ENCODE measurements at places on chromosomes 6 and 20.

DNA sequence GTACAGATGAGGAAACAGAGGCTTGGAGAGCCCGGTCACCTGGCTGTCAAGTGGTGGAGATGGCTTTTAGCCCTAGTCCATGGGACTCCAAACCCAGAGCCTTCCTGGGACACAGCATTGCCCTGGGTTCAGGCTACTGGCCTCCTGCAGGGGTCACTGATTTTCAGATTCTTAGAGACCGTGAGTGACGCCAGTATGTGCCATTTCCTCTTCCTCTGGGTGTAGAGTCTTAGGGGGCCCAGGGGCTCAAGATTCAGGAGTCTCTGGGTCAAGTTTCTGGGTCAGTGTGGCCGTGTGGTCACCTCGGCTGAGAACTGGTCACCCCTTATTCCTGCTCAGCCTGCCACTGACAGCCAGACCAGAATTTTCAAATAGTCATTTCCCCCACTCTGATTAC is 574 bp downstream of the ARHGAP40 start:
- H3K36me3 ChIP-seq, result no peaks in the 10 kb centered on the region
- H3K4me3 ChIP-seq, result no peak overlapping the region
- DNase-seq, result no peak
- peaks cover 23% of the 10 kb centered on the region for H3K27me3 ChIP-seq
- no peak overlapping the region for H3K27ac ChIP-seq

DNA sequence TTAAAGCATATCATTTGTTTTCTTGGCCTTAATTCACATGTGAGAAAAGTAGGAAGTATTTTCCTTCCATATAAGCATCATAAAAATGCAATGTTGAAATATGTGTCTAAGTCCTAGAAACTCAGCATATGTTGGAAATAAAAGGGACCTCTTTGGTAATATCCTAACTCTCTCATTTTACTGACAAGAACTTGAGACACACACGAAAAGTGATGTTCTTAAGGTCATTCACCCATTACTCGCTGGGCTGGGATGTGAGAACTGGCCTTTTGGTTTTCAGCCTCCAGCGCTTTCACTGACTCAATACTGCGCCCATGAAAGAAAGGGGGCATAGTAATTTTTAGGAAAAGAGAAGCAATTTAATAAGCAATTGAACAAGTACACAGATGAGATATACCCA is 153.5 kb upstream of the SCGN start:
- H3K36me3 ChIP-seq, result no peaks in the 10 kb centered on the region
- H3K27me3 ChIP-seq, result no peaks in the 10 kb centered on the region
- H3K4me1 ChIP-seq, result no peaks in the 10 kb centered on the region
- H3K4me3 ChIP-seq, result no peak overlapping the region
- H3K27ac ChIP-seq, result no peak overlapping the region
- DNase-seq, result no peak

GRCh38 chr6:118736440-118736839 is 85.0 kb upstream of the CEP85L start:
- H3K27me3 ChIP-seq, result no peaks in the 10 kb centered on the region
- H3K36me3 ChIP-seq, result no peaks in the 10 kb centered on the region
- DNase-seq, result no peak
- H3K27ac ChIP-seq, result no peak overlapping the region

GRCh38 chr20:59613861-59614260 is 9.5 kb downstream of the PHACTR3 start:
- no peak overlapping the region for H3K4me3 ChIP-seq
- H3K36me3 ChIP-seq, result no peaks in the 10 kb centered on the region
- no peak overlapping the region for H3K27ac ChIP-seq
- H3K4me1 ChIP-seq, result no peaks in the 10 kb centered on the region
- H3K27me3 ChIP-seq, result no peaks in the 10 kb centered on the region
- no peak for DNase-seq

- no peak overlapping the region for H3K27ac ChIP-seq
- H3K4me3 ChIP-seq, result no peak overlapping the region
- DNase-seq, result no peak
- H3K27me3 ChIP-seq, result no peaks in the 10 kb centered on the region
- H3K4me1 ChIP-seq, result no peaks in the 10 kb centered on the region
Observed at GRCh38 chr20:33772439-33772838, 38.7 kb upstream of the CHMP4B start.

Measured in CD8-positive, alpha-beta memory T cell (primary cell).